Panc1 (cell line): ENCODE measurements at places on chromosomes 11 and 22. TPM values are rescaled to one million over a fixed set of nuclear protein-coding genes. Genes with fewer than 3 reads are reported as not detected.

The GALNT18 gene
- total RNA-seq = 8.6 TPM

The LARGE2 gene
- total RNA-seq = 1.4 TPM

The OR51E2 gene
- not detected for total RNA-seq

GRCh38 chr11:46003572-46003971 lies 81.1 kb downstream of the LARGE2 start:
- no peak for DNase-seq

DNA sequence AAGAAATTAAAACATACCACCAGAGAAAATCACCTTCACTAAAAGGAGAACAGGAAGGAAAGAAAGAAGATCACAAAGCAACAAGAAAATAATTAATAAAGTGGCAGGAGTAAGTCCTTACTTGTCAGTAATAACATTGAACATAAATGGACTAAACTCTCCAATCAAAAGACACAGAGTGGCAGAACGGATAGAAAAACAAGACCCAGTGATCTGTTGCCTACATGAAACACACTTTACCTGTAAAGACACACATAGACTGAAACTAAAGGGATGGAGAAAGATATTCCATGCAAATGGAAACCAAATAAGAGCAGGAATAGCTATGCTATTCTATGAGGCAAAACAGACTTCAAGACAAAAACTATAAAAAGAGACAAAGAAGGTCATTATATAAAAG lies 25.9 kb downstream of the PLA2G6 start:
- DNase-seq = no peak

GRCh38 chr11:109196016-109196415 lies 226.0 kb upstream of the C11orf87 start:
- DNase-seq = no peak

- DNase-seq = no peak
Observed at GRCh38 chr22:47786650-47787290, 1024.3 kb downstream of the TBC1D22A start.
